Activated gamma-delta T cell treated with anti-CD3 and anti-CD28 coated beads, Interleukin-2, amount 50 U/mL, for 16 hours (primary cell): ENCODE measurements at places on chromosomes 5 and 9.

DNA sequence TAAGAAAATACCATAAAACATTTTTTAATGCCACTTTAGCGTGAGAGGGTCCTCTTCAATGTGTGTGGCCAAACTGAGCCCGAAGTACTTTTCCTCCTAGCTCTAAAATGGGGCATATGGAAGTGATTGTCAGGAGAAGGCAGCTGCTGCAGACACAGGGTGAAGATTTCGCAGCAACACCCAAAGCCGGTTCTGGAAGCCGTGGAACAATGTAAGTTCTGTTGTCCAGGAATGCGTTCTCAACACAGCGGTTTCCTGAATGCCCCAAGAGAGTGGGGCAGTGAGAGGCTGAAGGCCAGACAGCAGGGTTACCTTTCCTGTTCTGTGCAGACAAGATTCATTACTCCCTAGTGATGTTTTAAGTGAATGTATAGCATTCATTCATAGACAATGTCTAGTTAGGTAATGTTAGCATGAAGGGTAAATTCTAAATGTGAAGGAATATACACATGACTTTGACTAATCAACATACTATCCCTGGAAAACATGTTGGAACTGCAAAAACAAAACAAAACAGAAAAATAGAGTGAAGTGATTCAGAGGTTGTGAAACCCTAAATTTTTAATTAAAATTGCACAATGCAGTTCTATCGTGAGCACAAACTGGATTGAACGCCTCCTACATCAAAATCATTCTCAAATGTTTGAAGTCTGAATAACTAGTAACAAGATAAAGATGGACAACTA is 197.0 kb upstream of the SEMA6A start:
- no peak for DNase-seq

GRCh38 chr5:134125039-134126015 is 10.8 kb downstream of the TCF7 start:
- DNase-seq = no peak

DNA sequence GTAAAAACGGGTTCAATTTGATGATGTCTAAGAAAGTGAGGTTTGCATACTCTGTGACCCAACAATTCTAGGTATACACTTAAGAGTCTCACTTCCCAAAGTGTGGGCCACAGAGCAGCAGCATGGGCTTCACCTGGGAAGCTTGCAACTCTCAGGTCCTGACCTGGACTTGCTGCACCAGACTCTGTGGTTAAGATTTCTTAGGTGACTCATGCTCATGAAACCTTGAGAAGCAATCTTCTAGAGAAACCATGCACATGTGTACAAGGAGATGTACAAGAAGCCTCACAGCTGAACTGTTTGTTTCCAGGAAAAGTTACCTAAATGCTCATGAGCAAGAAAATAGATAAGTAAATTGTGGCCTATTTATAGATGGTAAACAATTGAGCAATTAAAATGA is 30.0 kb downstream of the DNAJC21 start:
- DNase-seq = no peak

DNA sequence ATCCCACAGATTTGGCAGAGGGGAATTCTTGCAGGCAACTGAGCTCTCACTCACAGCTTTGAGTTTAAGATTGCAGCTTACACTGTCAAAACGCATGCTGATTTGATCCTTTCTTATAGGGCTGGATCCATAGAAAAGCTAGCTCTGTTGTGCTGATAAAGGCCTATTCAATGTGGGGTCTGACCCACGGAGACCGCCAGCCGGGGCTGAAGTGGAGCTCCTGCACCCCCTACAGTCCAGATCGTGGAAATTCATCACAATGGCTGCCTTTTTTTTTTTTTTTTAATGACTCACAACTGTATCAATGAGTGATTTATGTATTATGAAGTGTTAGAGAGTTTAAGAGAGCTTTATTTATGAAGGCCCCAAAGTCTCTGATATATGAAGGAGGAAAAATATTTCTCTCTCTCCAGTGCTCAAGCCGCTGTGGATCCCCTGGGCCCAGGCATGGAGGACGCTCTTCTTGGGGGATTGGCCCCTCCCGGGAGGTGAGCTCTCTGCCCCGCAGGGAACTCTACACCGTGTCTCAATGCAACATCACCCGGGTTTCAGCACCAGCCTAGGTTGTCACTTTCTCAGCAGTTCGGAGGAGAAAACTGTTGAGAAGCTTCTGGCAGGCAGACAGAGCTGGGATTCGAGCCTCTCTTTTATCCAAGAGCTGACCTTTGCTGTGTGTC is 700.2 kb downstream of the IRX1 start:
- no peak for DNase-seq

DNA sequence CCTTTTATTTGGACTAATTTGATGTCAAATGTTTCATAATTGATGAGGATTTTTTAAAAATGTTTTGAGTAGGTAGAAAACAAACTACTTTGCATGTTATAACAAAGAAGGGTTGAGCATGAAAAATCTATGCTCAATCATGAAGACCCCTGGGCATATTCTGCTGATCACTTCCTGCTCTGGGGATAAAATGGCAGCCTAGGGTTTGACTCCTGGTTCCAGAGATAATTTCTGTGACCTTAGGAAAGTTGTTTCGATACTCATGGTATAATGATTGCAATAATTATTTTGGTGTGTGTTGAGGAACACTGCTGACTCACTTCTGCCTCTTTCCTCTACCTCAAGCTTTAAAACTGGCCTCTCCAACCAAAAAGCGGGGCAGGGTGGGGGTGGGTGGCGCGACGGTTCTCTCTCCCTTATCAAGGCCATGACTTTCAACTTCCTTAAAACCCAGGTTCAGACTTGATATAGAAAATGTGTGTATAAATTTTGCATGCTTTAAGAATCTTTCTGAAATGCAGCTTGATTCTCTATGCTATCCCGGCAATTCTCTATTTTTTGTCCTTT is 6.0 kb upstream of the PIP5K1B start:
- no peak for DNase-seq

DNA sequence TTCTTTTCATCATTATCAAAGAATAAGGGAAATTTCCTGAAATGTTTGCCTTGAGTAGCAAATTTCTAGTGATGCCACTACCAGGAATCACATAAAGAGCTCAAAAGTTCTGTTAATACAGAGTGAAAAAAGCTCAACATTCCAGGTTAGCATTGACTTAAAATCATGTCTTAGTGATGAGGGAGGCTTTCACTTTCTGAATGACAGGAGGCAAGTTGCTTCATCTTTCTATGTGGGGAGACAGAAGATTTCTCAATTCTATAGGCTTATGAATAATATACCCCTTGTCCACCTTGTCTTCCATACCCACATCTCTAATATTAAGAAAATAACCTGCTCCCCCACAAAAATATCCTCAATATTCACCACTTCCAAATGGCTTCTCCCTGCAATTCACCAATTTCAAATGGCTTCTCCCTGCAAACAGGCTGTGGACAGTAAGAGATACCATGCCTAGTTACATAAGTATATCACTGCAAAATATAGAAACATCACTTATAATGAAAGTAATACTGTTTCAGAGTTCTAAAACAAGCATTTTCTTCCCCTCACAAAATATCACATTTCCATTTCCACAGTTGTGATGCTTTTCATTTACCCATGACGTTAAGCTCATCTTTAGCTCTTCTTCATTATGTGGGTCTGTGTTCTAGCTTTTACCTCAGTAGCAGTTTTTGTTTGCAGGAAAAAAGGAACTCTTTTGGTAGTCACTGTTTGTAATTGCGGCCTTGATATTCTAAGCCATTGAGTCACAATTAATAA is 2.2 kb upstream of the JAK2 start:
- DNase-seq = no peak

- DNase-seq = no peak
Measured at GRCh38 chr5:150075233-150075632, 11.1 kb downstream of the CSF1R start.

DNA sequence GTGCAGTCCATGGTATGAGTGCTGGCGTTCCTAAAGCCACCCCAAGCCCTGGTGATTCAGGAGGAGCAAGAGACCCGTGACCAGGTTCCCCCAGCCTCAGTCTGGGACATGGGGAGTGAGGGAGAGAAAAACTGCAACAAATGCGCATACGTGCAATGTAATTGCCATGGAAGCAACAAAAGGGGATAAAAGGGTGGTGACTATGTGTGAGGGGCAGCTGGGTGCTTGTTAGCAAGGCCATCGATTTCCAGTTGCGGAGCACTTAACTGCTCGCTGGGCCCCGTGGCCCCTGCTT is 709 bp upstream of the SH3PXD2B start:
- no peak for DNase-seq

DNA sequence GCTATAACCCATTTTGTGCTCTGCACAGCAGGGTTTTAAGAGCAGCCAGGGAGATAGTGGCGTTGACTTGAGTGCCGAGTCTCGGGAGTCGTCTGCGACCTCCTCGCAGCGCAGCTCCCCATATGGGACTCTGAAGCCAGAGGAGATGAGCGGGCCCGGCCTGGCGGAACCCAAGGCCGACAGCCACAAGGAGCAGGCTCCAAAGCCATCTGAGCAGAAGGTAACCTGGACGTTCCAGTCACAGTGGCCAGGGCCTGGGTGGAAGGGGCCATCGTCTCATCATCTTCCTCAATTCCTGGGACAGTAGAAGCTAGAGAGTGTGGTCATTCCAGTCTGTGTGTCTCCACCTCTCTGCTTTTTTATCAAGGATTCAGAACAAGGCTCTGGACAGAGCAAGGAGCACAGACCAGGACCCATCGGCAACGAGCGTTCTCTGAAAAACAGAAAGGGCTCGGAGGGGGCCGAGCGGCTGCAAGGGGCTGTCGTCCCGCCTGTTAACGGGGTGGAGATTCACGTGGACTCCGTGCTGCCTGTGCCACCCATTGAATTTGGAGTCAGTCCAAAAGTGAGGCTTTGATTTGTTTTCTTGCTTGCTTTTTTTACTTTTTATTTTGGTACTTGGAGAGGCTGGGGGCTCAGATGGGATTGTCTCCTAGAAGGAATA is 20.2 kb upstream of the POMT1 start:
- no peak for DNase-seq

GRCh38 chr9:17509701-17510100 is 69.2 kb upstream of the SH3GL2 start:
- no peak for DNase-seq

GRCh38 chr9:16262477-16263261 is 607.8 kb downstream of the BNC2 start:
- no peak for DNase-seq

DNA sequence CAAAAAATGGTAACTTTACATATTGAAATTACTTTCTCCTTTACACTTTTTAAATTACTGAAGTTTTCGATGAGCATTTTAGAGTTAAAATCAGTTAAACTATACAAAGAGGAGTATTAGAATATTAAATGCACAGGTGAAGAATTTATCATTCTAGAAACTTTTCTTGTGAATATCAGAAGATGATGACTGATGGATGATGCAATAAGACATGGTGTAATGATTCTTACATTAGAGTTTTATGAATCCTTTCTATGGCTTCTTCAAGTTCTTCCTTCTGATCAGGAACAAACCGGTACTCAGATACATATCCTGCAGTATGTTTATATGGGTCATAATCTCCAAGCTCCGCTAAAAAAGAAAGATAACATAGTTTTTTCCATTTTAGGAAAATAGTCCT is 154.4 kb downstream of the EPB41L4A start:
- no peak for DNase-seq

- DNase-seq = no peak
Measured at GRCh38 chr5:127813633-127814587, 110.7 kb downstream of the CCDC192 start.

GRCh38 chr9:101618698-101619097 is 23.9 kb upstream of the PPP3R2 start:
- no peak for DNase-seq

GRCh38 chr5:147927901-147928300 is 21.6 kb upstream of the C5orf46 start:
- DNase-seq = no peak

DNA sequence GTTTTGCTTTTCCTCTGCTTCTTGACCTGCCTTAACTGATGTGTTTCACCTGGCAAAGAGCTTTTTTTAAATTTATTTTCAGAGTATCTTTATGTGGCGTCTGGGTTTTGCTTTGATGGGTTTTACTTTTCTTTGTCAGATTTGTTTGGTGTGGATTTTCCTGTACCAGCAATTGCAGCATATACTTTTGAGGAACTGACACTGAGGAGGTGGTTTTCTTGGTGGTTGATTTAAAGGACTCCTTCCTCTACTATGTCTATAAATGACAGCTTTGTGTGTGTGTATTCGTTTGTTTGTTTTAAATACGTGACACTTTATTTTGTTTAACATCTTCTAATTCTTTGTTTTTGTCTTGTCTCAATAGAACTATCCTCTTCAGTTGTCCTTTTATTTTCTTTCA is 1071.9 kb upstream of the ARRDC3 start:
- no peak for DNase-seq

GRCh38 chr9:4923580-4924544 is 61.2 kb upstream of the JAK2 start:
- DNase-seq = no peak

GRCh38 chr5:172717481-172718195 is 53.4 kb downstream of the DUSP1 start:
- DNase-seq = no peak

DNA sequence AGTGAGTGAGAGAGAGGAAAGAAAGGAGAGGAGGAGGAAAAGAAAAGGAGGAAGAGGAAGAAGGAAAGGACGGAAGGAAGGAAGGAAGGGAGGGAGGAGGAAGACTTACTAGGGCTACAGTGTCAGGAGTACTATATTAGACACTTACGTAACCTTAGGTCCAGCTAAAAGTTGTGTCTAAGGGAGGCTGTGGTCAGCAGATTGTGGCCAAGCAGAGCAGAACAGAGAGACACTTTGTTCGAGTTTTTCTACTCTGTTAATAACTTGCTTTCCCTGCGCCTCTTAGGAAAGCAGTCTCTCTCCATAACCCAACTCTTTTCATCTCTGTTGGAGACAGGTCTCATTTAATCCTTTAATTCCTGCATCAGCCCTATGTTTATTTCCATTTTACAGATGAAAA is 138.9 kb downstream of the KCNN2 start:
- no peak for DNase-seq

GRCh38 chr9:136383436-136383835 is 10.0 kb upstream of the CARD9 start:
- DNase-seq = no peak

- no peak for DNase-seq
Measured at GRCh38 chr9:76926324-76926741, 20.4 kb upstream of the PRUNE2 start.

DNA sequence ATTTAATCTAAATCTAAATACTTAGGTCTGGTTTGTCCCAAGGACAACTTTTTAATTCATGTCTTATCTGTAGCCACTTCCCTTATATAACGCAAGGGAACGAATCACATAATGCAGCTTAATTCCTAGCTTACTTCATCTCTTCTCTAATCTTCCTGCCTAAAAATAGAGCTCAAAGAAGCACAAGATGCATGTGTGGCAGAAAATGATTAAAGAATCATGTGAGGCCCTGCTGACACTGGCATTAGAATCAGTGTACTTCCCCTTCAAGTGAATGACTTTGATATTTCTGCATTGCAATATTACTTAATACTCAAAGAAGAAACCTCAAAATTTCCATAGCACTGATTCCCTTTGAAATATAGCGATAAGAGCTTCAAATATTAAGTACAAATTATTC is 317.9 kb upstream of the FTMT start:
- no peak for DNase-seq
